ENCODE measurements at places on chromosomes 1 and 21.

DNA sequence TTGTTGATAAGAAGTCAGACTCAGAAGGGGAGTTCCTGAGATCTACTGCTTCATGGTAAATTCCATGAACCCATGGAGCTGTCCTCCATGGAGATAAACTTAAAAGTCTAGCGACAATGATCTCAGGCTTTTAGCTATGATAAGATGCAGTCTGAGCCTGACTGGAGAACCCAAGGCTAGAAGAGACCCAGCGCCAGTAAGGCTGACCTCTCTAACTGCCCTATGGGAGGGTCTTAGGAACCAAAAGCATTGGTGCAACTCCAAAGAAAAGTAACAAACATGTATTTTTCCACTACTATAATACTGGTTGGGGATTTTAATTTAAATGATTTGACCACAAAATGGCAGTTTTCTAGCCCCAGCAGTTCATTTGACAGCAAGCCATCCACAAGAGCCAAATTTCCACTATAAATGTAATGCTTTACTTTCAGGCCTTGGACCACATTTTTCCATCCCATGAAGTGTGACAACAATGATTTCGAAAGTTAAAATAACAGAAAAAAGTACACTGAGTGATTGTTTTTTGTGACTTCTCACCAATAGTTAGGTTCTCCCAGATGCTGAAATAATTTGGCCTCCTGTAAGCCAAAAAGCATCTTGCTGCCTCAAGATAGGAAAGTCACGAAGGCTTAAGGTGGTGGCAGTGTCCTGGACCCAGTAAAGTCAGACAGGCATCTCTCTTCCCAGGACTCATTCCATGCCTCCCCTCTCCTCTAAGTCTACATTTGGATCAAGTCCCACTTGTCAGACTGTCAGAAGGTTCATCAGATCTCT lies 43.1 kb upstream of the EXOSC10 start:
- no peak for DNase-seq

DNA sequence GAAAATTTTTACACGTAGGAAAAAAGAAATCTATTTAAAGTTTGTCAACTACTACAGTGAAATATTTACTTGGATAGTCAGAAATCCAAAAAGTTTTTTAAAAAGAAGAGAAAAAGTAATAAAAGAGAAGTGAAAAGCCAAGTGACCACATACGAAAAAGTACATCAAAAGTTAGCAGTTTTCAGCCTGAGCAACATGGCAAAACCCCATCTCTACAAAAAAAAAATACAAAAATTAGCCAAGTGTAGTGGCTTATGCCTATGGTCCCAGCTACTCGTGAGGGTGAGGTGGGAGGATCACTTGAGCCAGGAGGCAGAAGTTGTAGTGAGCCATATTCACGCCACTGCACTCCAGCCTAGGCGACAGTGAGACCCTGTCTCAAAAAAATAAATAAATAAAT lies 5.2 kb upstream of the MR1 start:
- DNase-seq, result no peak

DNA sequence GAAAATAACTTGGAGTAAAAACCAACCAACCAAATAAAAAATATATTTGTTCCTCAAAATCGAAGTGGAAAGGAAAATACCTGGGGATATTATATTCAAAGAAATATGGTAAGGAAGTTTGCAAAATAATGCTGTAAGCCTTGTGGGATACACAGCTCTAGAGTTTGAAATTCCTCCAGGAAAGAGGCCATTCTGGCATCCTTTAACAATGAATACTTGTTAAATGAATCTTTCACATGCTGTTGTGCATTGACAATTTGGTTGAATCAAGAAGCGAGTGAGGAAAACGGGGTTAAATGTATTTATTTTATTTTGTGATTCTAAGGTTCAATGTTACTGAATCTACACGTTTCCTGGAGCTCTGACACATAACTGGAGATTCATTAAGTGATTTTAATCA lies 30.5 kb upstream of the NTNG1 start:
- no peak for DNase-seq

DNA sequence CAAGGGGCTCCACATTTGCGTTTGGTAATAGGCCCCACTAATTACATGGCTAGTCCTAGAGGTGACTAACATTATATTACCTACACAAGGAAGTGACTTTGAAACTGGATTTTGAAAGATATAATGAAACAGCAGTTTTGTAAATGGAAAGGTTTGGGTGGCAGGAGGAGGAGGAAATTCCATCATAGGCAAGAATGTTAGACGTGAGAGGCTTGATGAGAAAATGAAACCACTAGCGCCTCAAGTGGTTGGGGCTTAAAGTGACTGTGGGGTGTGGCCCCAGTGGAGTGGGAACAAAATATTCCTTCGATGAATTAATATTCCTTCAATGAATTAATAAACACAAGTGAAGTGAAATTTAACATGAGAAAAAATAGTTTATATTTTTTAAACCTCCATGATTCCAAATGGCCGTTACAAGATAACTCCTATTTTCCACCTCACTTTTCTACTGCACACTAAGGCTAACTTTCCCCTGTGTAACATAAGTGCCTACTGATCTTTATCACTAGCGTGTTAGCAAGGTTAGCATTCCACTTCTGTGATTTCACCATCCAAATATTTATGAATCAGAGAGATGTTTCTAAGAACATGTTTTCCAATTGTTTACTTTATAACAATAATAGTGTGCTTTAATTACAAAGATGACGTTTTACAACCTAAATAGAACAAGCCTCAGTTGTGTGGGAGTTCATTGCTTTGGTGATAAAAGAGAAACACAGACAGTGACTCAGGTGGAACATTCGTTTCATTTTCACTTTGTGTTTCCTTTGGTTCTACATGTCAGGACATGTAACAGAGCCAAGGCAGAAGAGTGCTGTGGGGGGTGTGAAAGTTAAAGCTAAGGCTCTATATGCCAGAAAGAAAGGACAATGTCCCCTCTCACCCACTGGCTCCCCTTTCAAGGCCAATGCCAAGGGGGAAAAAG lies 12.5 kb upstream of the ATF3 start:
- DNase-seq, result no peak
